NCI-H1048 (cell line): ENCODE measurements at places on chromosomes 5 and 9.

- no peak for DNase-seq
These were observed 52.9 kb downstream of the TMC1 start for GRCh38 chr9:72574156-72574810.

GRCh38 chr9:89996773-89997172, 392.0 kb downstream of the GADD45G start:
- no peak for DNase-seq

DNA sequence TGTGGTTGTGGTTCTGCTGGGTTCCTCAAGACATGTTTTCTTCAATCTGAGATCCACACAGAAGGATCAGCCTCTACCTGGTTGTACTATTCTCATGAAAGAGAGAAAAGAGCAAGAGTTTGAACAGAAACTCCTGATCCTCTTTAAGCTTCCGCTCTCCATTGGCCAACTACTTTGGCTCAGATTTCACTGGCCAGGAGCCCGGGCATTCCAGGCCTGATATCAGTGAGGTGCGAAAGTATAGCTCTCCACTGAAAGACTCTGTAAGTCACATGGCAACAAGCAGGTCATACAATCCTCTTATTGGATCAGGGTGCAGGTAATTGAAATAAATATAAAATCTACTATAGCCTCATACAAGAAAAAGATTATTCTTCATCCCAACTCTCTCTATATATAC, 920.5 kb downstream of the TLE4 start:
- DNase-seq = no peak

- no peak for DNase-seq
These were observed 1.3 kb upstream of the CACNA1B start for GRCh38 chr9:137876269-137876668.

DNA sequence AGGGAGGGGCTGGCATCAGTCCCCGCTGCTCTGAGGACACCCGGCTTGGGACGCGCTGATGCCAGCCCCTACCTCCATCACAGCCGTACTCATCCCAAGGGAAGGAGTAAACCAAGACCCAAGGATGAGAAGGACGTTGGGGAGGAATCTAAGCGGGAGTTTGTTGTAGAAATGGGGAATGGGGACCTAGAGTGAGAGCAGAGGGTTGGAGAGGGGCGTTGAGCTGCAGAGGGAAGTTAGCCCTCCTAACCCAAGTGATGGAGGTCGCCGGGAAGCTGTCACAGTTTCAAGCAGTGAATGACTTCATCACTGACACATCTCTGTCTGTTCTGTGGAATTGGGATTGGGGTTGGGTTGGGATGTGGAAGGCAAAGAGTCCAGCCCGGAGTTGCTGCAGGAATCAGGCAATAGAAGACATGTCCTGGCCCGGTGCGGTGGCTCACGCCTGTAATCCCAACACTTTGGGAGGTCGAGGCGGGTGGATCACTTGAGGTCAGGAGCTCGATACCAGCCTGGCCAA, 759 bp upstream of the SUSD1 start:
- no peak for DNase-seq

- no peak for DNase-seq
These were observed 140.5 kb downstream of the SLIT3 start for GRCh38 chr5:169160405-169160901.

DNA sequence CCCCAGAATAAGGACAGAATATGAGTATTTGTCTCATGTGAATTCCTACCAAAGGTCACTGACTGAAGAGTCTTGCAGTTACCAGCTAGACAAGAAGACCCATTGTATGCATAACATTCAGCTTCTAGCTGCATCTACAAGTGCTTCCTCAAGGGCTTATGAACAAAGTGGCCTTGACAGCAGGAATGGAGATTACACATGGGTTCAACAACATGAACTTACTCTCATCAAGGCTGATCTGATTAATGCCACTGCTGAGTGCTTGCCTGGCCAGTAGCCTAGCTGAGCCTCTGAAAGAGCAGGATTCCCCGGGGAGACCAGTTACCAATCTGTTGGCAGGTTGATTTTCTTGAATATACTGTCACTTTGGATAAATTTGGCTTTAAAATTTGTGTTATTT, 76.7 kb upstream of the CHD1 start:
- no peak for DNase-seq

GRCh38 chr5:11407556-11408145, 496.6 kb downstream of the CTNND2 start:
- DNase-seq = no peak

GRCh38 chr9:133575186-133576030, 33.8 kb downstream of the FAM163B start:
- no peak for DNase-seq

DNA sequence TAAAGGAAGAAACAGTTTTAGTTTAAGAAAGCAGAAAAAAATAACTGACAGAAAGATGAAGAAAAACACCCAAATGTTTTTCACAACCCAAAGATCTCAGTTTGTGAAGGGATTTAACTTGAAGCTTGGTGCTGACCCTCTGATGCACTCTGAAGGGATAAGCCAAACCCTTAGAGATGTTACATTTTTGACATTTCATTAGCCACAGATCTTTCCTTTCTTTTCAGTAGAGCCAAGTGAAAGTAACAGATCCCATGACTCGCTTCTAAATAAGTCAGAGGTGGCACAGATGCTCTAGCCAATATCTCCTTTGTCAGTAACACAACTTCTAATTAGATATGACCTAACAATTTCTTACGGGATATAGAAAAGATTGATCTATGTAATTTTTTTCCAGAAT, 394.5 kb upstream of the EDIL3 start:
- no peak for DNase-seq

DNA sequence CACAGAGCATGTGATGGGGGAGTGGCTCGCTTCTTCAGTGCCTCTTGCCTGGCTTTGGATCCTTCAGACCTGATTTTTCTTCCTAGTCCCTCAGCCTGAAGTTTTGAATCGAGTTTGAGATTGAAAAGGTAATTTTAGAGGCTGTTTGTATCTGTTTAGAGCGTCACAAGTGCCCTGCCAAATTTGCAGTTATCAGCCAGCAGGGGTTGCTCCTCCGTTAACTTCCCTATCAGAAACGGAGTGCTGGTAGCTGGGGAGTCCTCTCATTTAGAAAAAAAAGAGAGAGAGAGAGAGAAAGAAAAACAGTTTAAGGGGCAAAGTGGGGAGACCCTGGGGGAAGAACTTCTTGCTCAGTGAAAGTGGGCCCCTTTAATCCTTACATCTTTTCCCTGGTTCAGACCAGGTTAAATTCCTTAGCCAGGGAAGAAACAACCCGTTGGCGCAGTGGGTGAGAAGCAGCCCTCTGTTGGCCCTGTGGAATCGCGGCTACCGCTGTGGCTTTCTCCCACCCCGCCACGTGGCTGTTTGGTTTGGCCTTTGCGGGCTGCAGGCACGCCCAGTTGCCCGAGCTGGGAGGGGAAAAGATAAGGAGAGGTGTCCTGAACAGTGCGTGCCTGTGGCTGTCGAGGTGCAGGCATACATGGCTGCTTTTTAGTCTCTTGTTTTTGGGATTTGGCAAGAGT, 576.7 kb upstream of the ACO1 start:
- no peak for DNase-seq

- DNase-seq = no peak
These were observed 48.7 kb upstream of the C5orf47 start for GRCh38 chr5:173940269-173940668.

DNA sequence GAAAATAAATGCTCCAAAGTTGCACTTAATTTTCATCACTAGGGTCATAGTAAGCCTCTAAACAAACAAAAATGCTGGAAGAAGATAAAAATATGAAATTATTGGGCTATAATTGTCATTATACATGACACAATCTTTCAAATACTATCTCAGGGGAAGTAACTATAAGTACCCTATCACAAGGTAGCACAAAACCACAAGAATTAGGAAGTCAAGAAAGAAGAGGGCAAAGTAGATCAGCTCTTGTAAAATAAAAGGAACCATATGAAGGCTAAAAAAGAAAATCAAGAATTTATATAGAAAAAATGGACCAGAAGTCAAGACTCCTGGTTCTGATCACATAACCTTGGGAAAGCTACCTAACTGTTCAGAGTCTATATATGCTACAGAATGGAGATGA, 48.1 kb downstream of the DIAPH1 start:
- DNase-seq = no peak

DNA sequence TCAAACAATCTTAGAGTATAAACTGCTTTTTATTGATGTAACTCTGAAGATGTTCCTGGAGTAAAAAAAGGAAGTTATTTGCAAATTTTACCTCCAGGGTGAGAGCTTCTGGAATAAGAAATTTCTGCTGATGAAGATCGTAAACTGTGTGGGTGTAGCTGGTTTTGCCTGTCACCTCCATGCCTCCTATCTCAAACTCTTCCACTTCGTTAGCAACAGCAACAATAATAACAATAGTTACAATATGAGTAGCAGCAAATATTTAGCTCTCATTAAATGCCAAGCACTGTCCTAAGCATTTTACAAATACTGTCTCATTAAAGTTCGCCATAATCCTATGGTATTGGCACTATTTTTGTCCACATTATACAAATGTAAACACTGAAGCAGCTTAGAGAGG, 57.9 kb downstream of the GCNT1 start:
- no peak for DNase-seq

- no peak for DNase-seq
These were observed 416.6 kb downstream of the KIF4B start for GRCh38 chr5:155430192-155430591.

GRCh38 chr5:3302228-3302627, 293.4 kb upstream of the IRX1 start:
- no peak for DNase-seq

- no peak for DNase-seq
These were observed 85.8 kb downstream of the FGF1 start for GRCh38 chr5:142600092-142600491.

- no peak for DNase-seq
These were observed 103.2 kb downstream of the NSG2 start for GRCh38 chr5:174148721-174149120.

DNA sequence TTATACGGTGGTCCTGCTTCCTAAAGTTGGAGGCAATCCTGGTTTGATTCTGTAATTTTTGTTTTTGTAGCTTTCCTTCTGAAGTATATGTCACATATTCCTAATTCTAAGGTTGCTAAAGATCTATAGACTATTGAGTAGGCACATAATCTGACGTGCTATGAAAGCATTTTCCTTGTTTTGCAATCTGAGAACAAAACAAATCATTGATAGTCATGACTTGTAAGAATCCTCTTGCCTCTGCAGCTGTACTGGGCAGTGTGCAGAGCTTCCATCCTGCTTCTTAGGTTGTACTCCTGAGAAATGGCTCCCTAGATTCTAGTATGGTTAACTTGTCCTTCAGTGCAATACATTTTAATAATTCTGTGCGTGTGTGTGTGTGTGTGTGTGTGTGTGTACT, 35.4 kb downstream of the SEMA6A start:
- DNase-seq = no peak

DNA sequence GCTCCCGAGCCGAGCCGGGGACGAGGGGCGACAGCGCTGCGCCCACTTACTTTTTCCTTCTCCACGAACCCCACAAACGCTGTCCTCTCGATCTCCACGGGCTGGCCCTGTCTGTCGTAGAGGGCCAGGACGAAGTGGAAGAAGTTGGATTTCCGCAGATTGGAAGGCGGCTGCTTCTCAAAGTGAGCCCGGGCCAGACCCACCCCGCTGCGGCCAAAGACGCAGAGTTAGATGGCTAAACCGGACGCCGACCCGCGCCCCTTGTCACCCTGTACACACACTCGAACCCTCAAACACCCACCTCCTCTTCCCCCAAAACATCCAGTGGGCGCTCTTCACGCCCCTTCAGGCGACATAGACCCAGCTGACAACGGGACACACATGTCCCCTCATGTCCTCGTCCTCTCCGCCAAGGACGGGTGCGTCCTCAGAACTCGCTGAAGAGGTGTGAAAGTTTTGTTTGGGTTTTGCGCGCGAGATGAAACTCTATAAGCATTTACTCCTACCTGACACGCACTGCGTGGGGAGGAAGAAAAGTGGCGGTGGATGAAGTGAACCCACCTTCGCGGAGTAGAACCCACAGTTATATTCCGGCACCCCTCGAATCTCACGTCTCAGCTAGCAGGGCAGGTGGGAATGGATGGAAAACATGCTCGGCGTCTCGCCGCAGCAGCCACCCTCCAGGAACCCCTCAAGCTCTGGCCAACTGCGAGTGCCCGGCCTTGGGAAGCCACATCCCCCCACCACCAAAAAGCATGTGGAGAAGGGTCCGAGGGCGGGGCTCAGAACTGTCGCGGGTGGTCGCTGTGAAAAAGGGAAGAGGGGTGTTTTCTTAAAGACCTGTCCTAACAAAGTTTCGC, 2.6 kb downstream of the EBF1 start:
- DNase-seq = no peak

DNA sequence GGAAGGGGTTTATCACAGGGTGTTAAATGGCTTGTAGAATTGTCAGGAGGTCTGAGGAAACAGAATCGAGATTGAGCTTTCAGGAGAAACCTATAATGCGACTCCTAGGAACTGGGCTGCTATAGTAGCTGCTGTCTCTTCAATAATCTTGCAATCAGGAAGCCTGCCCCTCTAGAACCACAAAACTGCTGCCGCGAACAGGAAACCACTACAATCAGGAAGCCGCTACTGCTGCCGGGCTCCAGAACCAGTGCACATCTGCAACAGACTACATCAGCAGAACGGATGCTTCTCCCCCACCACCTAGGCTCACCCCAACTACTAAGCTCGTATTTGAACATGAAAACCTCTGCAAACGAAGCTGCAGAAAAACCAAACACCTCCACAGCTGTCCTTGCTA, 31.6 kb downstream of the TNFSF8 start:
- DNase-seq = no peak
